ENCODE measurements at places on chromosomes 7 and 10.

DNA sequence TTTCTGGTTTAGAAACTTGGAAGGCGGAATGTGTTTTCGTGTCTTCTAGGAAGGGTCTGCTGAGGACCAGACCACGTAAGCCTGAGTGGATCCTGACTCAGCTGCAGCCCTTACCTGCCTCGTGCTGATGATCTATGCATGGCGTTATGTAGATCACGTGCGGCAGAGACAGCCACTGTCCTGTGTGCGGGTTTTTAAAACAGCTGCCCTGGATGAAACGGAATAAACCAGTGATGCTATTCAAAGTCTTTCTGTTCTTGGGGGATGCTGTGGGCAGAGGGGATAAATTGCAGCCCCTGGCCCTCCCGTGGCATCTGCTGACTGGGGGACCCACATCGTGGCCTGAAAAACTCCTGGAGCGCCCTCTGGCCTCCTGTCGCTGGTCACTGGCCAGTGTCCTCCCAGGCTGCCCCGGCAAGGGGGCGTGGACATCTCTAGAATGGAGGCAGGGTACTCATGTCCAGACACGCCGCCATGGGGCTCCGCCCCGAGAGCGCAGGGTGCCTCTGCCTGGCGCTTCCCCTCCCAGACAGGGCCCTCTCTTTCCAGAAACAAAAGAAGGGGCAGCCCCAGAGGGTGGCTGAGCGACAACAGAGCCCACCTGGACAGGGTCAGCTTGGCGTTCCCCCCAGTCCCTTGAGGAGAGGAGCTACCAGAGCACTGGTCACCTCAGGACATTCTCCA is 13.2 kb downstream of the ALKBH4 start:
- no peak for DNase-seq

DNA sequence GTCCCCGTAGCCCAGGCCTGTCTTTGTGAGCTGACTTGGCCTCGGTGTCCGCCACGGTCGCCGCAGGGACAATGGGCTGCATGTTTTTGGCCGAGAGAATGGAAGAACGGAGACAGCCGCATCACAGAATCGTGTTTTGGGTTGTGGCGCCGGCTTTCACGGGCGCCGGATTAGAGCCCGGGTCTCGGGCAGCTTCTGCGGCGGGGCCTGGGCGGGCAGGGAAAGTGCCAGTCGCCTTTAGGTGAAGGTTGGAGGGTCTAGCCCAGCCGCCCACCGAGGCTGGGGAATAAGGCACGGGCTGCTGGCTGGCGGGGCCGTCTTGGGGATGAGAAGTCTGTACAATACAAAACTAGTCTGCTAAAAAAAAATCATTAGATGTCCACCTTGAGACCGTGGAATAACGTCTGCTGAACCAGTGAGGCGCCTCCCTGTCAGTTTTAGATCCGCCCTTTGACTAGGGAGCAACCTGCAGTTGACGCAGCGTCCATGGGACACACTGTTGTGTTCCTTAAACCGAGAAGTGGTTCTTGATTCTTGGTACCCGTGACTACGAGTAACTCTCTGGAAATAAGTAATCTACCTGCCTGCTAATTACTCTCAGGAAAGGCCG is 577 bp downstream of the DNAJB9 start:
- DNase-seq = no peak

- no peak for DNase-seq
These were observed 156.4 kb downstream of the USP6NL start for GRCh38 chr10:11454958-11455566.

DNA sequence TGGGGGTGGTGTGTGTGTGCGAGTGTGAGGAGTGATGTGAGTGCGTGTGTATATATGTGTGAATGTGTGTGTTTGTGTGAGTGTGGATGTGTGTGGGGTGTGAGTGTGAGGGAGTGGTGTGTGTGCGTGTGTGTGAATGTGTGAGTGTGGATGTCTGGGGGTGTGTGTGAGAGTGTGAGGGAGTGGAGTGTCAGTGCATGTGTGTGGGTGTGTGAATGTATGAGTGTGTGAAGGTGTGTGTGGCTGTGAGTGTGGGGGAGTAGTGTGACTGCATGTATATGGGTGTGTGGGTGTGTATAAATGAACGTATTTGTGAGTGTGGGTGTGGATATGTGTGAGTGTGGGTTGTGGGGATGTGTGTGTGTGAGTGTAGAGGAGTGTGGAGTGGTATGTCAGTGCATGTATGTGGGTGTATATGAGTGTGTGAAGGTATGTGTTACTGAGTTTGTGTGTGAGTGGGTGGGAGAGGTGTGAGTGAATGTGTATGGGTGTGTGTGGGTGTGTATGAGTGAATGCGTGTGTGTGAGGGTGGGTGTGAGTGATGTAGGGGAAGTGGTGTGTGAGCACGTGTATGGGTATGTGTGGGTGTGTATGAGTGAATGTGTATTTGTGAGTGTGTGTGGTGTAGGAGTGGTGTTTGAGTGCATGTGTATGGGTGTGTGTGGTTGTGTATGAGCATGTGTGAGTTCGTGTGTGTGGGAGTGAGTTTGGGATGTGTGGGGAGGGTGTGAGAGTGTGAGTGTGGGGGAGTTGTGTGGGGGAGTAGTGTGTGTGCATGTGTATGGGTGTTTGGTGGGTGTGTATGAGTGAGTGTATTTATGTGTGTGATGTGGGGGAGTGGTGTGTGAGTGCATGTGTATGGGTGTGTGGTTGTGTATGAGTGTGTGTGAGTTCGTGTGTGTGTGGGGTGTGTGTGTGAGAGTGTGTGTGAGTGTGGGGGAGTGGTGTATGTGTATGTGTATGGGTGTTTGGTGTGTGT is 28.5 kb upstream of the NUB1 start:
- DNase-seq = no peak

- no peak for DNase-seq
These were observed 69.5 kb downstream of the LMBR1 start for GRCh38 chr7:156823435-156823834.

Measured in stimulated activated CD8-positive, alpha-beta memory T cell treated with anti-CD3 and anti-CD28 coated beads, Interleukin-15, amount 100 ng/mL, for 24 hours (primary cell).